ENCODE measurements at places on chromosomes 1 and 21.

- DNase-seq = no peak
These were observed 52.5 kb downstream of the LACTBL1 start for GRCh38 chr1:22920026-22920733.

- no peak for DNase-seq
These were observed 295.6 kb upstream of the RRP15 start for GRCh38 chr1:217989510-217989909.

GRCh38 chr21:35231090-35231489 is 182.0 kb upstream of the RUNX1 start:
- no peak for DNase-seq

DNA sequence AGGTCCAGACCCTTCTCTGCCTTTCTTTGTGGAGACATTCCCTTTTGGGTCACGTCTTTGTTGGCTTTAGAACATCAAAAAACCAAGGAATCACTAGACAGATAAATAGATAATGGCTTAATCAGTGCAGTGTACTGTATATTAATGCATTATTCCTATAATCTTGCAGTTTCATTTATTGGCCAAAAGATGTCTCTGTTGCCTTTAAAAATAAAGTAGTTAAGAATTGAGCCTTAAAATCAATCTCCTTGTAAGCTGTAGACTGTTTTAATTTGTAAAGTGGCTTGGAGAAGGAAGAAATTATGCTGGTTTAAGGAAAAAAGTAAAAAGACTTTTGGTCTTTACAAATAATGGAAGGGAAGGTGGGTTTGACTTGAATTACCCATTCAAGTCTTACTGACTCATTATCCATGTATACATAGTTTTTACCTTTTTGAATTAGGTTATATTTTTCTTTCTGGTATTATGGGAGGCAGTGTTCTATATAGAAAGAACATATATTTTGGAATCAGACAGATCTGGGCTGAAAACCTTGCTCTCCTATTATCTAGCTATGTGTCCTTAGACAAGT is 84.6 kb downstream of the VPS13D start:
- peak; percentile 53 for DNase-seq
